ENCODE measurements at places on chromosomes 1 and 21. TPM values are rescaled to one million over a fixed set of nuclear protein-coding genes. Genes with fewer than 3 reads are reported as not detected.

GPR25 gene
- not detected for total RNA-seq

TCHH gene
- 0.09 TPM for total RNA-seq

GRCh38 chr1:27126391-27126790 lies 28.5 kb downstream of the SLC9A1 start:
- DNase-seq = no peak

DNA sequence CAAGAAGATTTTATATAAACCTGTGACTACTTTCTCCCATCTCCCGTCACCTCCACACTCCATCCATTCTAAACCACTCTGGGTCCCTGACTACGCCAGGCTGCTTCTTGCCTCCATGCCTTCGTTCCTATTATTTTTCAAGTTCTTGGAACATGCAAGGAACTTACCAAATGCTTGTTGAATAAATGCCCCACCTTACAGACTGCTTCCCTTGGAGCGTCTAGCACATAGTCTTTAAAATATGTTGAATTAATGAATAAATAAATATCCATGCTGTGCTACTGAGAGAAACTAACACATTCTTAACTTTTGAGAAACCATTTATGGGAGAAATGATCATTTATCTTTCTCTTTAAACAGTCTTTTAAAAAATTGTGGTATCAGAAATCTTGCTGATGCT lies 27.6 kb downstream of the VTCN1 start:
- DNase-seq = no peak

- no peak for DNase-seq
Observed at GRCh38 chr1:172054172-172054571, 212.9 kb downstream of the DNM3 start.

GPA33 gene
- total RNA-seq = not detected

- DNase-seq = no peak
Observed at GRCh38 chr1:221740993-221741702, 741 bp downstream of the DUSP10 start.

HOOK1 gene
- total RNA-seq = not detected

DCDC2B gene
- total RNA-seq = not detected

Measured in fibroblast of the aortic adventitia (primary cell).